H7 (cell line): ENCODE measurements at places on chromosomes 1 and 21.

GRCh38 chr1:98546319-98546718 lies 115.2 kb upstream of the SNX7 start:
- DNase-seq = no peak

DNA sequence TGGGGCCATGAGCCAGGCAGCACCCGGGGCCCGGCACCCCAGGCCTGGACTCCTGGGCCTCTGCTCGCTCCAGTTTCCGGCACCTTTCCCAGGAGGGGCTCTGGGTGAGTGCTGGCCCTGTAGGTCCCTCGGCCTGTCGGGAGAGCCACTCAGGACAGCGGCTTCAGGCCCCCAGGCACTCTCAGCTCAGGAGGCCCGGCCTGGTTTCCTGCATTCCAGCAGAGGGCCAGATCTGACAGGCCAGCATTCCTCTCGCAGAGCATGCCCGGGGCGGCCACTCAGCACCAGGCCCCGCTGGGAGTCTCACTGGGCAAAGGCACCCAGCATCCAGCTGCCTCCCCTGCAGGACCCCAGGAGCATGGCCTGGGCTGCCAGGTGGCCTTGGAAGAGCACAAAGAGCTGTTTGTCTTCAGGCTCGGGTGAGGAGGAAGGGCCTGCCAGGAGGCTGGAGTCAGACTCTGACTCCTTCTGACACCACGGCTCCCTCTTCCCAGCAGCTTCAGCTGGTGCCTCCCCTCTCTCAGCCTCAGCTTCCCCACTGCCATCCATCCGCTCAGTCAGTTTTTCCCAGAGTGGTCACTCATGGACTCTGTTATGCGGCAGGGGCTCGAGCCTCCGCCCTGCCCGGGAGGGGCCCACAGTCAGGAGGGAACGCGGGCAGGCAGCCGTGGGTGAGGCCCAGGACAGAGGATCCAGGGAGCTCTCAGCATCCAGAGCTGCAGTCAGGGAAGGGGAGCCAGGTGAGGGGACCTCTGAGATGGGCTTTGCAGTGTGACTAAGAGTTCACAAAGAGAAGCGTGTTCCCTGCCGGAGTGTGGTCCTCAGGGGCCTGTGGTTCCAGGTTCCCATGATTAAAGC lies 51.7 kb downstream of the WNT9A start:
- peak; percentile 82 for DNase-seq

GRCh38 chr1:150257624-150258585 lies at the start of gene CA14:
CA14 (plus strand) TSS chr1:150257774; CDS start chr1:150258129, 355 bp downstream.
- DNase-seq = peak; percentile 56

- peak; percentile 10 for DNase-seq
These were observed 237.9 kb downstream of the USP25 start for GRCh38 chr21:15967661-15968060.

DNA sequence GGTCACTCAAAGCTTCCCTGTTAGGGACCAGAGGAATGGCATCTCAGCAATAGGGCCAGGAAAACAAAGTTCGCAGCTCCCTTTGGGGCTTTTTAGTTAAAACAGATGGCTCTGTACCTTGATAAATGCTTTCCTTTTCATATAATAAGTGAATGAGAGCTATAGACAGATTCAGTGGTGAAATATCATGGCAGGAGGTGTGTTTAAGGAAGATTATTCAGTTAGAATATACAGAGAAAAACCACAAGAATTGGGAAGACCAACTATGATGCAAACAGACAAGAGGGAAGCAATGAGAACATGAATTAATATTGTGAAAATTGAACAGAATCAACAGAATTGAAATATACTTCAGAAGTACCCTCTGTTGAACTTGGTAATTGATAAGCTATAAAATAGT lies 379.4 kb downstream of the PLPP3 start:
- DNase-seq = no peak

- no peak for DNase-seq
These were observed 25.1 kb upstream of the HUNK start for GRCh38 chr21:31847761-31848160.

- no peak for DNase-seq
These were observed 5.8 kb upstream of the XCL1 start for GRCh38 chr1:168570652-168571051.

DNA sequence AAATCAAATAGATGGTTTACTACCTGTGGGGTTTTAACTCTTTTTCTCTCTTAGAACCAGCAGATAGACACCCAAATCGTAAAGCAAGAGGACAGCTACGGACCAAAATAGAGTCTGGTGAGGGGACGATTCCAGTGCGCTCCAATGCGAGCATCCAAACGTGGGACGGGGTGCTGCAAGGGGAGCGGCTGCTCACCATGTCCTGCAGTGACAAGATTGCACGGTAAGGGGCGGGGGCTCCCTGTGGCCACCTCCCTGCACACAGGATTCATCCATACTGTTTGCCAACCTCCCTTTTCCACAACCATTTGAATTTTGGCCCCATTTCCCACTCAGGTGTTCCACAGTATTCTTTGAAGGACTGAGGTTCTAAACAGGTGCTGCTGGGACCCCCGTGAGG lies 102.8 kb downstream of the POFUT2 start:
- DNase-seq = peak; percentile 1

- DNase-seq = peak; percentile 94
These were observed 586 bp upstream of the AGPAT3 start for GRCh38 chr21:43864313-43864961.

- peak; percentile 49 for DNase-seq
These were observed 1.3 kb upstream of the GPATCH4 start for GRCh38 chr1:156602557-156602993.

GRCh38 chr1:118101999-118102398 lies 83.0 kb downstream of the SPAG17 start:
- no peak for DNase-seq

GRCh38 chr1:40861224-40862003 lies 749 bp downstream of the CITED4 start:
- peak; percentile 79 for DNase-seq

GRCh38 chr21:28256420-28256831 lies 736.3 kb downstream of the LTN1 start:
- DNase-seq = no peak

DNA sequence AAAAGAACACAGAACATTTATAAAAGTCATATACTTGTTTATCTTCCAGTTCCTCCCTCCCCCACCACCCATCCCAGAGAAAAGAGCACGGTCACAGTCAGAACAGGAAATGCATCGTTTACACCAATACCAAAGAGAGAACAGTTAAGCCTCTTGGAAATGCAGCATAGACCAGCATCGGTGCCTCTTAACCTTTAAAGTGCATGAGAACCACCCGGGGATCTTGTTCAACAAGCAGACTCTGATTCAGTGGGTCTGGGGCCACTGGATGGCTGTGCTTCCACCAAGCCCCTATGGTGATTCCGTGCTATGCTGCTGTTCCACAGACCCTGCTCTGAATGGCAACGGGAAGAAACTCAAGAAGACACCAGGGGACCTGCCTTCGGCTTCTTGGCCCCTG lies 19.2 kb downstream of the FAM89A start:
- DNase-seq = no peak

DNA sequence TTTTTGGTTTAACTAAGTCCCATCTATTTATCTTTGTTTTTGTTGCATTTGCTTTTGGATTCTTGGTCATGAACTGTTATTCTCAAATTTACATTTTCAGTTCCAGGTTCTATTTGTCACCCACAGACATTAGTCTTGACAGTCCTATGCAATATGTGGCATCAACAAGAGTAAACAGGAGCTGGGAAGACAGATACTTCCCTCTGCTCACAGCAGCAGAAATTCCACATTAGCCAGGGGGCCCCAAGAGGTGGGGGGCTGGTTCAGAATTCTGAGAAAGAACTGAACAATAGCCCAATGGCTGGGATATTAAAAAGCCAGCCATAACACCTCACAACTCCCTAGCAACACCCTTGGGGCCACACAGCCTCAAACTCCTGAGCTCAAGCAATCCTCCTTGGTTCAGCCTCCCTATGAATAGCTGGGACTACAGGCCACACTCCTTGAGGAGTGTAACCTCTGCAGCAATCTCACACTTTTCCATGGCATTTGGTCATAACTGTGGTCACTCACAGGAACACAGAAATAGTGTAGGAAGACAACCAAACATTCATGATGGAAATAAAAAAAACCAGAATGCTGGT lies 67.8 kb downstream of the ERG start:
- no peak for DNase-seq
